ENCODE measurements at places on chromosomes 6 and 20. TPM values are rescaled to one million over a fixed set of nuclear protein-coding genes. Genes with fewer than 3 reads are reported as not detected.

GRCh38 chr20:32965581-32966373, 38.5 kb downstream of the SUN5 start:
- H3K36me3 ChIP-seq = no peaks in the 10 kb centered on the region
- H3K27ac ChIP-seq = no peak overlapping the region
- H3K4me1 ChIP-seq = no peaks in the 10 kb centered on the region
- DNase-seq = no peak
- no peaks in the 10 kb centered on the region for H3K27me3 ChIP-seq
- no peak overlapping the region for H3K4me3 ChIP-seq

DNA sequence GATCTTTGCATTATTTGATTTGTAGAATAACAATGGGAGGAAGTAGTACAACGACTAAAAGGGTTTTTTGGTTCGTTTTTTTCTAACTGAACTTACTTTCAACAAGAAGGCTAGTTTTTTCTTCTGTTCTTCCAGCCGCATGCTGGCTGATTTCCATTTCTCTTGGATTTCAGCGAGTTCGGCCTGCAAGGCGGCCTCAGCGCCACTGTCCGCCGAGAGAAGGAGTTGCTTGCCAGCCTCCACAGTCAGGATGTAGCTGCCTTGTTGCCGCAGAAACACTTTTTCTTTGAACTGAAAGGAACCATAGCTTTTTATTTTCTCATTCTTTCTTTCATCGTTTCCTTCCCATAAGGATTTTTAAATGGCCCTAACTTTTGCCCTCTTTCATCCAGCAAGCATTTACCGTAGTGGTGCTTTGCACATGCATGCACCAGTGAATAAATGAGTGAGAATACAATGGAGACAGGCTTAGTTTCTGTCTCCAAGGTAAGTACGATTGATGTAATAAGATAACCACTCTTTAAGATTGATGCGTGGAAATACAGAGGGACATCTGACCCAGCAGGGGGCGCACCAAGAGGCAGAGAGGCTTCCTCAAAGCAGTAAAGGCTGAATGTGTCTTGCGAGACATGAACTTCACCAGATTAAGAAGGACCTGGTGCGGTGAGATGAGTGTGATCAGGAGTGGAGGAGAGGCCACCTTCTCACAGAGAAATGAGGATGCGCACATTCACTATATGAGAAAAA, 398.8 kb downstream of the ESR1 start:
- no peak overlapping the region for H3K27ac ChIP-seq
- H3K36me3 ChIP-seq = no peaks in the 10 kb centered on the region
- H3K4me1 ChIP-seq = no peaks in the 10 kb centered on the region

- H3K36me3 ChIP-seq = no peaks in the 10 kb centered on the region
- peaks cover 3% of the 10 kb centered on the region for H3K4me1 ChIP-seq
- no peak overlapping the region for H3K27ac ChIP-seq
- no peak for DNase-seq
- no peaks in the 10 kb centered on the region for H3K27me3 ChIP-seq
These were observed 109.2 kb upstream of the TMEM170B start for GRCh38 chr6:11428371-11428770.

DNA sequence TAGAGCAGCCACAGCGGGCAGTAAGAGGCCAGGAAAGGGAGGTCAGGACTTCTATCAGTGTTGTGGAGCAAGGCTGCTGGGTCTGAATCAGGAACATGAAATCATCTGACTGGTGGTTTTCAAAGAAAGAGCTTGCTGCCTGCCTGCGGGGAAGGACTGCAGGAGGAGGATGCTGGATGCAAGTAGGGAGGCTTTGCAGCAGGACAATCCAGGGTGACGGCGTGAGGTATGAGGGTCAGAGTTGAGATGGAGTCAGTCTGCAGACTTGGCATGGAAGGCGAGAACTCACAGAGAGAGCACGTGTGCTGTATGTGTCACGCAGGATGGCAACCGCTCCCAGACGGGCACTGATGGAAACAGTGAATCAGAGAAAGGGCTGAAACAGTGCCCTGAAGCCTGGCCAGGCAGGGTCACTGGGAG, 59.2 kb upstream of the CD93 start:
- no peak overlapping the region for H3K27ac ChIP-seq
- H3K36me3 ChIP-seq = no peaks in the 10 kb centered on the region
- H3K4me1 ChIP-seq = peaks cover 15% of the 10 kb centered on the region
- H3K4me3 ChIP-seq = no peak overlapping the region
- no peak for DNase-seq
- no peaks in the 10 kb centered on the region for H3K27me3 ChIP-seq

DNA sequence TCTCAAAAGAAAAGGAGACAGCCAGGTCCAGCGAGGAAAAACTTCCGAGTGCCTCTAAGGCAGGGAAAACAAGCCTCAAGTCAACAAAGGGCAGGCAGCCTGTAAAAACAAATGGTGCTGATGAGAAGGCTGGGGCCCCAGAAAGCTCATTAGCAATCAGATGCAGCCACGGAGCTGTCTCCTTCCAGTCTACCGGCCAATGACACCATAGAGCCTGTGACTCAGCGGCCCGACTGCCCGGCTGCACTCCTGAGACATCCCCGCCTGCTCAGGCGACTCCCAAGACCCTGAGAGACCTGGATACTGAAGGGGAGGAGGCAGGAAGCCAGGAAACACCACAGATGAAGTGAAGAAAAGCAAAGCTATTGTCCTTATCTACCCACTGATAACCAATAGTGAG, 120.1 kb upstream of the HDDC2 start:
- no peaks in the 10 kb centered on the region for H3K36me3 ChIP-seq
- H3K4me3 ChIP-seq = no peak overlapping the region
- no peaks in the 10 kb centered on the region for H3K4me1 ChIP-seq
- no peaks in the 10 kb centered on the region for H3K27me3 ChIP-seq
- DNase-seq = no peak

- H3K27ac ChIP-seq = no peak overlapping the region
- no peak for DNase-seq
- H3K36me3 ChIP-seq = no peaks in the 10 kb centered on the region
- no peaks in the 10 kb centered on the region for H3K4me1 ChIP-seq
- H3K4me3 ChIP-seq = no peak overlapping the region
- H3K27me3 ChIP-seq = no peaks in the 10 kb centered on the region
These were observed 533.6 kb downstream of the HAO1 start for GRCh38 chr20:7406671-7407070.

The KCNQ2 gene
- not detected for total RNA-seq
